ENCODE measurements at places on chromosomes 3 and 15.

DNA sequence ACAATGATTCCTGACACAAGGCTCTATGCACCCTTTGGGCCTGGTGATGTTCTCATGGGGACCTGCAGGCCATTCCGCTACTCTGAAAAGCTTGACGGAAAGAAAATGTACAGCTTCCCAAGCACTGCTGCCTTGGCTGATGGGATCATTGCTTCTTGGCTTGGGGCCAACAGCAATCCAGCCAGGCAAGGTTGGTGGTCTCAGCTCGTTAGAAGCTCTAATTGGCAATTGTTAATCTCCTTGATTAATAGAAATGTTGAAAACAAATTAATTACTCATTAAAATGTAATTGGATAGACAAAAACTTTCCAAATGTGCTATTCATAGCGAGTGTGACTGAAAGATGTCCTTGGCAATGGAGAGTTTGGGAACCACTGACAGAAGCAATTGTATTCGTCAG is 16.3 kb upstream of the MYZAP start:
- DNase-seq = no peak

GRCh38 chr3:23691357-23691895 is 114.3 kb upstream of the UBE2E1 start:
- no peak for DNase-seq

GRCh38 chr3:109809513-109809912 is 472.2 kb upstream of the DPPA4 start:
- DNase-seq = no peak

GRCh38 chr3:125213946-125214542 is 1.5 kb upstream of the SLC12A8 start:
- DNase-seq = no peak

- DNase-seq = peak; percentile 15
Observed at GRCh38 chr3:182234881-182235280, 523.2 kb downstream of the SOX2 start.

GRCh38 chr15:78420220-78420619 is 17.8 kb upstream of the IREB2 start:
- DNase-seq = no peak

DNA sequence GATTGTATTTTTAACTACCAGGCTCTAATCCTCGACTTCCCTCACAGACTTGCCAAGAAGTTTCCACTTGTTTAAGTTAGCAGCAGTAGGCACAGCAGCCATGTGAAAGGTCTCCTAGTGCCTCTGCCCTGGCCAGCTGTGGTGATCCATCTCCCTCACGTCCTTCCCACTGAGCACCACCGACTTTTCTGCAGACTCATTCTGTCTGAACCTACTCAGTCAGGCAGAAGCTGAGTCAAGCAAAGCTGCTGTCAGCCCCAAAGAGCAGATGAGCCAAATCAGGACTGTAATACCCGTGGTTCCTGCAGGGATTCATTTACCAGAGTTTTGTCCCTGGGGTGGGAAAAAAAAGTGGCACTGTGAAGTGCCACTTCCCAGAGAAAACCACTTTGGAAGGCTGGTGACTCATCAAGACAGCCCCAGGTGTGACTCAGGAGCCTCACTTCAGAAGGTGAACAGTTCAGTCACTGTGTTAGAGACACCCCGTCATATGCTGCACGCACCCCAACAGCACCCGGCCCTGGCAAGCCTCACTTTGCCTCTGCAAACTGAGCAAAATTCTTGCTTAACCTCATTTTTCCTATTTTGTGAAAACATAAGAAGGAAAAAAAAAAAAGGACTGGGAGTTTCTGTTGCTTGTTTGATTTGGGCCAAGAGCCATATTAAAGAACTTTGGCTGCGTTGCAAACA is 76.0 kb downstream of the WWTR1 start:
- peak; percentile 25 for DNase-seq

GRCh38 chr3:39284457-39284881 is 4.6 kb upstream of the CX3CR1 start:
- no peak for DNase-seq

DNA sequence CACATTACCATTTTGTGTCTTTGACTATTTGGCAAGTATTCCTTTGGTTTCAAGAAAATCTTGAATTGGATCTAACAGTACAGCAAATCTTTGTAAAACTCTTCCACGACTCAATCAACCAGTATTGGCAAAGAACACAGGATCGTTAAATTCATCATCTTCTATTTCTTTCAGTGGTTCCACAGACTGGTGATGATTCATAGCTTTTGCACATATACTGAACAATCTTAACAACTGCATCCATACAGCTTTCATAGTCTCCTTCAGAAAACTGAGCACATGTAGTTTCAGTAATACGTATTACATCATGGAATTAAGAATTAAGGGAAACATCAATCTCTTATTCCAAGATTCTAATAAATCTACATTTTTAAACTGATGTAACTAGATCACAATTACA is 91.6 kb upstream of the LIPC start:
- DNase-seq = no peak

DNA sequence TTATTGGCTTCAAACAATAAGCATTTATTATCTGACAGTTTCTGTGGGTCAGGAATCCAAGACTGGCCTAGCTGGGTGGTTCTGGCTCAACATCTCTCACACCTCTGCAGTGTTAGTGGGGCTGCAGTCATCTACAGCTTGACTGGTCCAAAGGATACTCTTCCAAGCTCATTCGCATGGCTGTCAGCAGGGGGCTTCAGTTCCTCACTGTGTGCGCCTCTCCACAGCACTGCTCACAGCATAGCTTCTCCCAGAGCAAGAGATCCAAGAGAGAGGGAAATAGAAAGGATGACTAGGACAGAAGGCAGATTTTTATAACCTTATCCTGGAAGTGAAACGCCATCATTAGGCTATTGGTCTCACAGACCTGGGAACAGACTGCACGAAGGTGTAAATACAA is 64.2 kb downstream of the MAGI1 start:
- no peak for DNase-seq

DNA sequence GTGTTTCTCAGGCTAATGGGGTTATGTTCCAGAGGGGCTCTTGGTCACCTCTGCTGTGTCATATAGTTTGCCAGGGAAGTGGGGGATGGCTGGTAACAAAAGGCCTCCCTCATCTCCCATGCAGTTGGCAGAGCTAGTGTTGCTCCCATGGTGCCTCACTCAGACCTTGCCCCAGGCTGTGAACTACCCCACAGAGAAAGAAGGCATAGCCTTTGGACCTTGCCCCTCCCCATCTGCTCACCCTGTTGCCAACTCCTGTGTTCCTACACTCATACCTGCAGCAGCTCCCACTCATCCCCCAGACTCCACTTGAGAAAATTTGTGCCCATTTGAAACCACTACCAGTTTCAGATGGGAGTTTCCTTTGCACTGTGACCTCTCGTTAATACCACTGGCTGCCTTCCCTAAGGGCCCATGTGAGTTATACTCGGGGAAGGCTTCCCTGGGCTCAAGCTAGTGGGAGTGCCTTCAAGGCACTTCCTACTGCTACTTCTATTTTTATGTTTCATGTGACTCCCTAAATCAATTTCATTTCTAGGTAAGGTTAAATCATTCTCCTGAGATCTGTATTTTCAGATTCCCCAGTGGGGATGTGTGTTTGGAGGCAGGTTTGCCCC is 25.3 kb upstream of the COPB2 start:
- no peak for DNase-seq

DNA sequence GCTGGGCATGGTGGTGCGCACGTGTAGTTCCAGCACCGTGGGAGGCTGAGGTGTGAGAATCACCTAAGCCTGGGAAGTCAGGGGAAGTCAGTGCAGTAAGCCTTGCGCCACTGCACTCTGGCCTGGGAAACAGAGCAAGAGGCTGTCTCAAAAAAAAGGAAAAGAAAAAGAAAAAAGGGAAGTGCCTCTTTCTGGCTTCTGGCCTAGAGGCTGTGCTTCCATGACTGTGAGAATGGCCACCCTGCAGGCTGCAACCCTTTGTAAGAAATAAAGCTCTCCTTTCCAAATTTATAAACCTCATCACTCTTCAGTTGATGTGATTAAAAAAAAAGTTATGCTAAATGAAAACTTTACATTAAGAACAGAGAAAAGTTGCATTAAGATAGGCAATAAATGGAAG is 774.3 kb downstream of the TUSC7 start:
- no peak for DNase-seq

DNA sequence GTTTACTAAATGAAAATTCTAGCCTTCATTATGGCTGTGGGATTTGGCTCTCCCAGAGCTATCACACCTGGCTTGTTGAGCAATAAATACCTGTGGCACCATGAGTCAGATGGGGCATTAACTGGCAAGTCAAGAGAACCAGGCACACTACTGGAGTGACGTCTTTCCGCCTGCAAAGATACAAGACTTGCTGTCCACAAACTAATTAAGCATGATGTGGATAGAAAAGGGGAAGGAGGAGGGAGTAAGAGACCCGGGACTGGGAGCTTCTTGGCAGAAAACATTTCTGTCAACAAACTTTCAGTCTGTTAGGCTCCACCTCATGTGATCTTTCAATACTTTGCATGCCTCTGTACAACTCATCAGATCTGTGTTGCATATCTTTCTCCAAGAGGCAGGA is 56.5 kb downstream of the CLDN1 start:
- DNase-seq = no peak

- no peak for DNase-seq
Observed at GRCh38 chr3:196463804-196464203, 31.6 kb upstream of the UBXN7 start.

GRCh38 chr3:55160241-55160983 is 232.6 kb upstream of the LRTM1 start:
- peak; percentile 28 for DNase-seq

GRCh38 chr3:177679568-177680471 is 482.5 kb upstream of the TBL1XR1 start:
- no peak for DNase-seq

- DNase-seq = peak; percentile 36
Observed at GRCh38 chr3:160331127-160331937, 67.7 kb downstream of the IFT80 start.

DNA sequence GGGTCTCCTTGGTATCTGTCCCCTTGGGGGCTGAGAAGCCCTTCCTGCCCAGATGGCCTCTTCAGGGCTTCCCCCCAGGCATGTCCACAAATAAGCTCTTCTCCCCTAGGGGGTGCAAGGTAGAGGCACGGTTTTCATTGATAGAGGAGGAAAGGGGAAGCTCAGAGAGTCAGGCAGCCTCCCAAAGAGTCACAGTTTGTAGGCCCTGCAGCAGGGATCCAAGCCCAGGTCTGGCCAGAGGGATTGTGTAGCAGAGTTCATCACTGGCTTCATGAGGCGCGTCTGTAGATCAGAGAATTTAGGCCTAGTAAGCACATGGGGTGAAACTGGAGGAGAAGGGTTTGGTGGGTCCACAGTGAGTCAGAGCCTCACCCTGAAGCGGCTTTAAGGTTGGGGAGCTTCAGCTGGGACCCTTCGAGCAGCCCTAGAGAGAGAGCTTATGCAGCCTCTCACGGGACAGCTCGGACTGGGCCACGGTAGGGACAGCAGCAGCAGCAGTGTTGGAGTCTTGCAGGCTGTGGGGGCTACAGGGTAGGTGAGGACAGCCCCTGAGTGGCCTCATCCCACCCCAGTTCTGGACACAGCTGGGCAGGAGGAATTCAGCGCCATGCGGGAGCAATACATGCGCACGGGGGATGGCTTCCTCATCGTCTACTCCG is 37.5 kb upstream of the ESYT3 start:
- no peak for DNase-seq

DNA sequence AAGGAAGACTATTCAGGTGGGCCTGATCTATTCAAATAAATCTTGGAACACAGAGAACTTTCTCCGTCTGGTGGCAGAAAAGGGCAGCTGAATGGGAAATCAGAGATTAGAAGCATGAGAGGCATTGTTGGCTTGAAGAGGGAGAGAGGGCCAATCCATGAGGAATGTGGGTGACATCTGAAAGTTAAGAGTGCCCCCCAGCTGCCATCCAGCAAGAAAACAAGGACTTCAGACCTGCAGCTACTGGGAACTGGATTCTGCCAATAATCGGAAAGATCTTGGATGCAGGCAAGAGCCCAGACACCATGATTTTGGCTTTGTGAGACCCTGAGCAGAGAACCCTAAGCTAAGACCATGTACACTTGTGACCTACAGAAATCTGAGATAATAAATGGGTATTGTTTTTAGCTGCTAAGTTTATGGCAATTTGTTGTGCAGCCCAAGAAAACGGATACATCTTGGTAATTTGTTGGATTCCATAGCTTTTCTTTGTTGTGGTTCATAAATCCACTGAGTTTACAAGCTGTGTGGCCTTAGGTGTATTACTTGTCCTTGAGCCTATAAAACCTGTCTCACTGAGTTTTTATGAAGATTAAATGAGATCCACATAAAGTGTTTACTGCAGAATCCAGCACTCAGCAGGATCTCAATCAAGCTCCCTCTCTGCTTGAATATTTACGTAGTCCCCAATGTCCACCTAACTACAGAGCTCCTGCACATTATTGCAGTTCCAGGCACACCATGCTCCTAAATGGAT is 82.1 kb upstream of the PRTG start:
- DNase-seq = peak; percentile 26

- DNase-seq = no peak
Observed at GRCh38 chr15:58549013-58549784, 117.4 kb downstream of the LIPC start.

GRCh38 chr3:72247126-72247525 is 462.2 kb upstream of the PROK2 start:
- no peak for DNase-seq

DNA sequence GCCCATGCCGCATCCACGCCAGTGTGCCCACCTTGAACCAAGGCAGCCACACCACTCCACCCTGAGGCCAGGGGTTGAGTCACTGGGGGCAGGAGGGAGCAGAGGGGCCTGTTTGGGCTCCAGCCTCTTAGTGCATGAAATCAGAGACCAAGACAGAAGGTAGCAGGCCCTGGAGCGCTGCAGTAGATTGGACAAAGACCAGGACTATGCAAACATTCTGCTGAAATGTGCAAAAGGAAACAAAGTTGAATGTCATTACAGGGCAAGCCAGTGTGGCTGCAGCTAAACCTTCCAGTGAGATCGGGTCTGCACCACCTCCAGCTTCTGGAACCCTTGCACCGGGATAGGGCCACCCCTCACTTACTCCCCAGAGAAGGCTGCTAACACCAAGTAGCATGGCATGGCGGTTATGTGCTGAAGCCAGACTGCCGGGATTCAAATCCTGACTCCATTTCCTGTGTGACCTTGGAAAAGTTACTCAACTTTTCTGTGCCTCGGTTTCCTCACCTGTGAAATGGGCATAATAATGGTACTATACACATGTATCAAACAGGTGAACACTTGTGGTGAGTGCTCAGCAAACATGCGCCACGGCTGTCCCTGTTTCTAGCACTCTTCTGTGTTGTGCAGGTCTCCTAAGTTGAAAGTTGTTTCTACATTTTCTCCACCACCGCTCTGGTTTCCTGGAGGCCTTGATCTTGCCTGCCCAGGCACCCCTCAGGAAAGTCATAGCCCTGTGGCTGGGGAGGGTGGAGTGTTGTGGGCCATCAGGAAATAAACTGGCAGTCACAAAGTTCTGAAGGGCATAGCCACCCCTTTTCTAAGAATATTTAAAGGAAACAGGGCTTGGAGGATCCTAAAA is 25.0 kb upstream of the GP9 start:
- no peak for DNase-seq

DNA sequence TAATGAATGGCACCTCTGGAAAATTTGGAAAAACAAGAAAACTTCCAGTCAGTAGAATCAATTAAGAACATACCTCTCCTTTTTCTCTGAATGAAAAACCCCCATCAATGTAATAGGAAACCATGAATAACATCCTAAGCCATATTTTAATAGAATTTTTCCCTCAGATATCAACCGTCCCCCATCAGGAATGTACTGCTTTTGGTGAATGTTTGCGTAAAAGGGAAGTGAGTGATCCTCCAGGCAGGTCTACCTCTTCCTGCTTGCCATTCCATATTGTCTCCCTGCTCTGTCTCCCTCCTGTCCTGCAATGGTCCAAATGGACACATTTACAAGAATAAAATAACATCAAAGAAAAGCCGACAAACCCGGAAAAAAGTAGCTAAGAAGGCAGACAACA is 30.8 kb downstream of the LAMP3 start:
- no peak for DNase-seq

GRCh38 chr3:134033315-134033996 is 3.7 kb upstream of the SLCO2A1 start:
- DNase-seq = no peak
